ENCODE measurements at places on chromosomes 1 and 21.

GRCh38 chr1:241627453-241628259 is 12.5 kb downstream of the CHML start:
- DNase-seq, result no peak

GRCh38 chr1:241531195-241532161 is 700 bp upstream of the KMO start:
- no peak for DNase-seq

DNA sequence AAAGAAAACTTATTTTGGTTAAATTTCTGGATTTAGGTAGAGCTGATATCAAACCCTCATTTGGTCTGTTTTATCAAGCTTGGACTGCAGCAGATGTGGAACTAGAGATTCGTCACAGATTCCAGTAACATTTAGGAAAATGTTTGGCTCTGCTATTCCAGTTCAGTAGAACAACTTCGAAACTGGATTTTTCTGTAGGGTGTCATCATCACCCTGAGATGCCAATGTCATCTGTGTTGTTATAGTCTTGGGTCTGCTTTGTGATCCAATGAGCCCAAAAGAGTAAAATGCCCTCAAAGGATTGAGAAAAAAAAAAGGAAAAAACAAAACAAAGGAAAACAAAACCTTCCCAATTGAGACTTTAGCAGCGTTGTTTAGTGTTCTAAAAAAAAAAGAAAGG is 55.4 kb downstream of the LAMC2 start:
- DNase-seq, result no peak

DNA sequence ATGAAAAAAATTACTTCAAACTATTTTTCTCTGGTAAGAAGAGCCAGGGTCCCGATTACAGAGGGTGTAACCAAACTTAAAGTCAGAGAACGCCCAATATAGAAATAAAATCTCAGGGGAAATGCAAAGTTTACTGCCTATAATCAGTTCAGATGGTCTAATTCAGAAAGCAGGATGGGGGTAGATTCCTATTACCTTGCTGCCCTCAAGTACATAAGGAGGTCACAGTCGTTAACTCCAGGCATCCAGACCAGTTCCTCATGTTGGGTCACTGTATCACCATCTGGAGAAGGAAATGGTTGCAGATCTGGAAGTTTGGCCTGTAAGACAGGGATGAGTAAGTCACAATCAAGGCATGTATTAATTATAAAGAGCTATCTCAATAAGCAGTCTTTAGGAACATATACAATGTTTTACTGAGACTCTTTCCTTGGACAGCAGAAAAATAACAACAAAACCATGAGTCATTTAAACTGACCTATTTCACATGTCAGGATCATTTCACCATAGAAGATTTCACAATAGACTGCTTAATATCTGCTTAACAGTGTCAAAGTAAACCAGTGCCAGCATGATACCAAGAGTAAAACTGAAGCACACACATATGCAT is 179.4 kb downstream of the SLC45A1 start:
- DNase-seq, result no peak

DNA sequence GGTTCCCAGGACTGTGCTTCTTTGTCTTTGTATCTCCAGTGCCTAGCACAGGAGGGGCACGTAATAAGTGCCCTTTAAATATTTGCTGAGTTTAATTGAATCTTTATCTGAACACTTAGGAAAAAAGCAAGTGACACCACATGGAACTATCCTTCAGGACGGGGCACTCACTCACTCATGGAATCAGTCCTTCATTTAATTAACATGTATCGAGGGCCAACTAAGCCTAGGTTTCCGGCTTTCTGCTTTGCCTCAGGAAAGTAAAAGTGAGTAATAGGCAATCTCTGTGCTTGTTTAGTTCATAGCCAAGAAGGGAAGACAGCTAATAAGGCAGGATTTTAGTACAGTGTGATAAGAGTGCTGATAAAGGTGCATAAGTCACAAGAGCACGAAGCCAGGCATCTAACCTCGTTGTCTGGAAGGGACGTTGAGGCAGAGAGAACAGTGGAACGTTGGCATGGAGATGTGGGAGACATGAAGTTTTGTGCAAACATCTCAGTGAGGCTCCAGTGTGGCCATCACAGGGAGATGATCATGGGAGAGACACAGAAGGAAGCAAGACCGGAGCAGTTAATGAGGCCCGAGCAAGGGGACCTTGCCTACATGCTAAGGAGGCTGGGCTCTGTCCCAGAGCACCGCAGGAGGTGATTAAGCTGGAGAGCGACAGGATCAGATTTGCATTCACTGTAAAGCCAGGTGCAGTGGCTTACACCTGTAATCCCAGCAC is 54.1 kb upstream of the TRIM67 start:
- no peak for DNase-seq

GRCh38 chr21:44461464-44462001 is 6.2 kb downstream of the LRRC3 start:
- DNase-seq, result no peak

Data from gastrocnemius medialis (tissue), 4 donors.